ENCODE measurements at places on chromosomes 7 and 10.

- H3K27ac ChIP-seq = no peak overlapping the region
- no peaks in the 10 kb centered on the region for H3K36me3 ChIP-seq
- H3K4me3 ChIP-seq = no peak overlapping the region
- H3K27me3 ChIP-seq = peaks cover 37% of the 10 kb centered on the region
Observed at GRCh38 chr10:86595496-86595895, 58.9 kb upstream of the OPN4 start.

- peak; percentile 20 for DNase-seq
- H3K4me3 ChIP-seq = peak overlapping the region; percentile 58
- peak overlapping the region; percentile 68 for H3K27ac ChIP-seq
Observed at GRCh38 chr10:32317795-32318357, 29.1 kb downstream of the EPC1 start.

DNA sequence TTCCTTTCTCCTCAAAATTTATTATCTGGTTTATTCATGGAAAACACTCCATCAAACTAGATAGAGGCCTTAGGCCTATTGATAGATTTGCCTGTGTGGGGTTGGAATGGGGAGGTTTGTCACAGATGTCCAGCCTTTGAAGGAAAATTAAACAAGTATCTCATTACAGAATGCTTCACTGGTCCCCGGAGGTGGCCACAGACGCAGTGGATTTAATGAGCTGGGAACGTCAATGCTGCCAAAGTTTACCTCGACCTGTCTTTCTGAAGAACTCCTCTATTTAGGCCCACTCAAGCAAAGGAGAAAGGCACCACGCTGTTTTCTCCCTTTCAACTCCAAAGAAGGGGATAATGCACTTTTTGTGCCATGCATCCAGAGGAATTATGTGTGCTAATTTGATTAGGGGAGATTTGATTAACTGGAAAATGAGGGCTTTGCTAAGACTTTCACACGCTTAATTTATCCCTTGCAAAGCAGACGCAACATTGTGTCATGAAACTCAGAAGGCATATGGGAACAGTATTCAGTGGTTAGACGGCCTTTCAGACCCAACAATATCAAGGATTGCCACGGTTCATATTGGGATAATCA, 558.8 kb upstream of the GALNT17 start:
- no peak for DNase-seq
- H3K4me3 ChIP-seq = no peak overlapping the region
- H3K27ac ChIP-seq = no peak overlapping the region
- H3K36me3 ChIP-seq = peaks cover 11% of the 10 kb centered on the region
- H3K27me3 ChIP-seq = no peaks in the 10 kb centered on the region

DNA sequence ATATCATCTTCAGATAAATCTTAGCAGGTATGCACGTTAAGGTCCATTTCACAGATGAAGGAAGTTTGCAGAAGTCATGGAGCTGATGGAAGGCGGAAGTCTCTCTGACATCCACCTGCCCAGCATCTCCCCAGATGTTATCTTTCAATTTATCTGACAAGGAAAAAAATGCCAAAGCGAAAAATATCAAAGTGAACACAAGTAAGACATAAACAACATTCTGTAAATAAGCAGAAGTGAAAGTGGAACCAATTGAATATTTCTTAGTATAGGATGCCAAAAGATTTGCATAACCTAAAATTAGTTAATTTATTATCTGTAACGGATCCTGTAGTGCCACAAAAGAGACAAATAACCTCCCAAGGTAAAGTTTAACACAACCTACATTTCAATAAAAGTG, 73.6 kb upstream of the NEBL start:
- no peaks in the 10 kb centered on the region for H3K36me3 ChIP-seq
- no peak overlapping the region for H3K27ac ChIP-seq
- no peak for DNase-seq
- H3K27me3 ChIP-seq = no peaks in the 10 kb centered on the region
- H3K4me3 ChIP-seq = no peak overlapping the region

DNA sequence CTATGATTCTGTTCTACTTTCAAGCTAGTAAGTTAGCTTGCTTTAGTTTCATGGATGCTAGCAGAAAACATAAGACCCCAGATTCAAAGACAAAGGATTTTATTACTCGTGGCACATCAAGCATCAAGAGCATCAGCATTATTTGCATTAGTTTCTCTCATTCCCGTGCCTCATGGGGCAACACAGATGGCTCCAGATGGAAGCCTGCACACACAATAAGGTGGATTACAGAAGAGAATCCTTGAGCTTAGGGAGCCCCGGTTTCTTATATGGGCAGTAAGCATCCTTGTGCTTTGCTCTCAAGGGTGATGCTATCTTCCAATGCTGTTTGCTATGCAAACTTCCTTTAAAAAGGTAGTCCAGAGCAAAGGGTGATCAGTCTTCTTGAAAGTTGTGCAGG, 10.7 kb upstream of the CAPZA2 start:
- peaks cover 15% of the 10 kb centered on the region for H3K27me3 ChIP-seq
- DNase-seq = no peak
- no peak overlapping the region for H3K27ac ChIP-seq
- H3K36me3 ChIP-seq = no peaks in the 10 kb centered on the region
- no peak overlapping the region for H3K4me3 ChIP-seq

GRCh38 chr7:159107161-159107892, 37.3 kb downstream of the VIPR2 start:
- no peak overlapping the region for H3K4me3 ChIP-seq
- peaks cover 14% of the 10 kb centered on the region for H3K27me3 ChIP-seq
- no peaks in the 10 kb centered on the region for H3K4me1 ChIP-seq
- H3K36me3 ChIP-seq = no peaks in the 10 kb centered on the region
- DNase-seq = no peak

DNA sequence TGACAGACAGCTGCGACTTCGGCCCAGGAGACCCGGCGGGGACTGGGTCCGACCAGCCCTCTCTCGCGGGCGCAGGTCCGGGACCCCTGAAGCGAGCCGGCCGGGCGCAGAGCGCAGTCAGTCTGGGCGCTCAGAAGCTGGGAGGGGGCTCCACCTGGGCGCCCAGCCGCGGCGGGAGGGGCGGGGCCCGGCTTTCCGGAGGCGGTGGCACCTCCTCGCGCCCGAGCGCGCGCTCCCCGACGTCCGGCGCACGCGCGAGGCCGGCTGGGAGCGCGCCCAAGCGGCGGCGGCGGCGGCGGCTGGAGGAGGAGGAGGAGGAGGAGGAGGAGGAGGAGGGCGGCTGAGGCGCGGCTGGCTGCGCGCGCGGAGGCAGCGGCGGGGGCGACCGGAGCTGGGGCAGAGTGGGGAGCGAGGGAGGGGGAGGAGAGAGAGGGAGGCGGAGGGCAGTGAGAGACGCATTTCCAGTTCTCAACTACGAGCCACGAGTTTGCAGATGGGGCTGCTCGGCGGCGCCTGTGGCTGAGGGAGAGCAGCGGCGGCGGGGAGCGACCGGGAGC, at the start of gene PALS2:
TSS of gene PALS2 (plus strand) at position 456 of the 557 bp plus-strand sequence. CDS start 50,216 bp downstream, outside the sequence.
- peaks cover 1% of the 10 kb centered on the region for H3K36me3 ChIP-seq
- peak within 1 kb of the TSS; percentile 90 for H3K4me3 ChIP-seq
- peak within 1 kb of the TSS; percentile 86 for H3K27ac ChIP-seq
- peaks cover 17% of the 10 kb centered on the region for H3K4me1 ChIP-seq

- H3K27me3 ChIP-seq = no peaks in the 10 kb centered on the region
- no peak for DNase-seq
- H3K4me3 ChIP-seq = no peak overlapping the region
- H3K36me3 ChIP-seq = no peaks in the 10 kb centered on the region
Observed at GRCh38 chr10:25465582-25466372, 291.0 kb downstream of the GPR158 start.

- H3K36me3 ChIP-seq = no peaks in the 10 kb centered on the region
- peaks cover 37% of the 10 kb centered on the region for H3K27me3 ChIP-seq
- no peak overlapping the region for H3K27ac ChIP-seq
- H3K4me3 ChIP-seq = no peak overlapping the region
- no peak for DNase-seq
Observed at GRCh38 chr7:128694738-128695137, 22.6 kb downstream of the GARIN1A start.

DNA sequence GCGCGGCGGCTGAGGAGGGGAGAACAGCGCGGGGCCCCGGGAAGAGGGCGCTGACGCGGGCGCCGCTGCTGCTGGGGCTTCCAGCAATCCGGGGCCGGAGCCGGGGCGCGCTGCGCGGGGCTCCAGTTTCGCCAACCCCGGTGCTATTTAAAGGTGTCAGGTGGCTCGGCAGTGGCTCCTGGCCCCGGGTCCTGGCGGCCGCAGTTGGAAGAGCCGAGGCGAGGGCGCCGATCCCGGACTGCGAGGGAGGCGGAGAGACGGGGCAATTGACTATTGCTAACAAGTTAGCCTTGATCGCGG, 347 bp downstream of the LBX1 start:
- H3K36me3 ChIP-seq = no peaks in the 10 kb centered on the region
- H3K27ac ChIP-seq = peak overlapping the region; percentile 70
- H3K4me1 ChIP-seq = peaks cover 57% of the 10 kb centered on the region
- H3K27me3 ChIP-seq = peaks cover 78% of the 10 kb centered on the region
- DNase-seq = no peak

DNA sequence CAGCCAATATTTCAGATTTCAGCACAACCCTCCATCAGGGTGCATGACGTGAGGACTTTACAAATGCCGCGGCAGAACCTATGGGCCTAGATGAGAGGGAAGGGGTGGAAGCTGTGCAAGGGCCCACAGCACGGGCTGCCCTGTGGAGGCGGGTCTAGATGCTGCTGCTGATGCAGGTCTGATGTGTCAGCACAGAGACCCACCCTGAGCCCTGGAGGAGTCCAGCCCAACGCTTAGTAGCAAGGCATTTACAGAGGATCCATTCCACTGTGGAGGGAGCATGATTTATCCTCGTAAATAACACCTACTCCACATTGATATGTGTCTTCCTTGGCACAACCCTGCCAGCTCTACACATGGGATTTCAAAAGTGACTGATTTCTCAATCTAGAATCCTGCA, 48.5 kb downstream of the MYL10 start:
- peaks cover 3% of the 10 kb centered on the region for H3K36me3 ChIP-seq
- DNase-seq = no peak
- no peak overlapping the region for H3K4me3 ChIP-seq
- H3K27ac ChIP-seq = no peak overlapping the region
- H3K27me3 ChIP-seq = no peaks in the 10 kb centered on the region
- H3K4me1 ChIP-seq = peaks cover 3% of the 10 kb centered on the region

GRCh38 chr7:13850185-13850752, 139.2 kb downstream of the ETV1 start:
- H3K4me3 ChIP-seq = no peak overlapping the region
- H3K27me3 ChIP-seq = no peaks in the 10 kb centered on the region

DNA sequence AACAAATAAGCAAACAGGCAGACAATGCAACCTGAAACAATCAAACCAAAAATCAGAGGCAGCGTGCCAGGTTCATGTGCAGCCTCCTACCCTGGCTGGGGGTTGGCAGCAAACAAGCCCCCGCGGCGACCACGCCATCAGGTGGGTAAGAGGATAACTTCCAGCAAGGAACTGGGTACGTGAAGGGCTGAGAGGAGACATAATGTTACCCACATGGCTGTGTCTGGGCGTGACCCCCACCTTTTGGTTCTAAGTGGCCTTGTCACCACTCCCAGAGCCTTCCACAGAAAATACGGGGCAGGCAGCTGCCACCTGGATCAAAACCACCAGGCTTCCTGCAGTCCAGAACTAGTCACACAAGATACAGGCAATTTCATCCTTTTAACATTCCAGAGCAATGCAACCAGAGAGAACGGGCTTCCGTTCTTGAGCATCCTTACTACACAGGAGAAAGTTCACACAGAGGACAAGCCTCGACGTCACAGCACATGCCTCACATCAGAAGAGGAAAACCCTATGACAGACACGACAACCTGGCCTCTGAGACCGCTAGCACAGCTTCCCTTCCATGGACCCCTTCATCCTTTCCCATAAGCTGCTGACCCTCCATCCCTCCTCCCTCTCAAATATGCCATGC, 171.0 kb downstream of the GRID1 start:
- H3K27me3 ChIP-seq = peaks cover 18% of the 10 kb centered on the region
- no peaks in the 10 kb centered on the region for H3K36me3 ChIP-seq
- no peak overlapping the region for H3K4me3 ChIP-seq
- H3K4me1 ChIP-seq = no peaks in the 10 kb centered on the region
- no peak for DNase-seq

DNA sequence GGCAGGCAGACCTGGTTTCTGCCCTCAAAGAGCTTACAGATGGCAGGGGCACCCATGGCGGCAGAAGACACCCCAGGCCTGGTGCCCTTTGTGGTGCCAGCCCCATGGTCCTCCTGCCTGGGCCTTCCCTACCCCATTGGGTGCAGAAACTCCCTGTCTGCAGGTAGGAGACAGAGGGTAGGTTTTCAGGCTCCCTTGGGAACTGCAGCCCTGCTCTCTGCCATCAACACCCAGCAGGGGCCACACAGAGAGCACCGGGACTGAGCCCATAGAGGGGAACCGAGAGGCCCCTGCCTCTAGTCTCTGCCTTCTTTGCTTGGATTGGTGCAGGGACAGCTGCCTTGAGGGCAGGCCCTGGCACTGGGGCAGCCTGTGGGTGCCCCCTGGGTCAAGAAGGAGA, 52.6 kb downstream of the GTF2IRD1 start:
- H3K36me3 ChIP-seq = peaks cover 6% of the 10 kb centered on the region
- no peaks in the 10 kb centered on the region for H3K27me3 ChIP-seq
- DNase-seq = no peak
- H3K4me1 ChIP-seq = no peaks in the 10 kb centered on the region

- H3K4me1 ChIP-seq = no peaks in the 10 kb centered on the region
- no peaks in the 10 kb centered on the region for H3K36me3 ChIP-seq
- H3K27ac ChIP-seq = no peak overlapping the region
- no peak overlapping the region for H3K4me3 ChIP-seq
- DNase-seq = no peak
Observed at GRCh38 chr10:120643351-120643750, 186.3 kb downstream of the PLPP4 start.

DNA sequence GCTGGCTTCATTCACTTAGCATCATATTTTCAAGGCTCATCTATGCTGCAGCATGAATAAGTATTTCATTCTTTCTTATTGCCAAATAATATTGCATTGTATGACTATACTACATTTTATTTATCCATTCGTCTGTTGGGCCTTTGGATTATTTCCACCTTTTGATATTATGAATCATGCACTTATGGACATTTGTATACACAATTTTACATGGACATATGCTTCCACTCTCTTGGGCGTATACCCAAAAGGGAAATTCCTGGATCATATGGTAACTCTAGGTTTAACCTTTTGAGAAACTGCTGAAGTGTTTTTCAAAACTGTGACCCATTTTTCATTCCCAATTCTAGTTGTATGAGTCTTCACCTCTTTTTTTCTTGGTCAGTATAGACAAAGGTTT, 80.3 kb upstream of the GNAI1 start:
- no peak overlapping the region for H3K27ac ChIP-seq
- no peaks in the 10 kb centered on the region for H3K27me3 ChIP-seq
- no peaks in the 10 kb centered on the region for H3K36me3 ChIP-seq
- no peaks in the 10 kb centered on the region for H3K4me1 ChIP-seq
- no peak for DNase-seq
- H3K4me3 ChIP-seq = no peak overlapping the region
